NCI-H2227 treated with DMSO at 0.1 percent for 48 hours (cell line): ENCODE measurements at places on chromosomes 16 and 17.

- DNase-seq = no peak
These were observed 42.1 kb downstream of the IKZF3 start for GRCh38 chr17:39822051-39822451.

DNA sequence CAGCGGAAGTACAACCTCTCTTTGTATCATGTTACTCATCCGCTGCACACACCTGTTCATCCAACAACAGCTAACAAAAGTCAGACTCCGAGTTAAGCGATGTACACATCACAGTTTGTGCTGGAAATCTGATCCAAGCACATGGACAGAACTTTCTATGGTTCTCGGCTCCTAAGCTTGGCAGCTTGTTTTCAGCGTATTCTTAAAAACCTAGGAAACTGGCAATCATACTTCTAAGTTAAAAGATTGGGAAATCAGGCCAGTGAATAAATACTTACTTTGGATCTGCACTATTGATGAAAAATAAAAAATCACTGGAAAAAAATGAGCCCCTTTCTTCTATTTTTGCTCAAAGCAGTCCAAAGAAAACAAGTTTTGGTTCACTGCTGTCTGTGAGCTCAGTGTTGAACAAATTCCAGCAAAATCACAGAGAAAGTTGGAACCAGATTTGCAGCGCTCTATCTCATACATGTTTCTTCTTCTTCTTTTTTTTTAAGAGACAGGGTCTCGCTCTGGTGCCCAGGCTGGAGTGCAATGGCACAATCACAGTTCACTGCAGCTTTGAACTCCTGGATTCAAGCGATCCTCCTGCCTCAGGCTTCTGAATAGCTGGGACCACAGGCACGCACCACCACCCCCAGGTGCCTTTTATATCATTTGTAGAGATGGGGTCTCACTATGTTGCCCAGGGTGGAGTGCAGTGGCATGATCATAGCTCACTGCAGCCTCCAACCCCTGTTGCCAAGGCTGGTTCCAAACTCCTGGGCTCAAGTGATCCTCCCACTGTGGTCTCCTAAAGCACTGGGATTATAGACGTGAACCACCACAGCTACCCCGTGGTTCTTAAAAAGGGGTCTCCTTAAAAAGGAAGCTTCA is 71.6 kb upstream of the CREBBP start:
- no peak for DNase-seq

DNA sequence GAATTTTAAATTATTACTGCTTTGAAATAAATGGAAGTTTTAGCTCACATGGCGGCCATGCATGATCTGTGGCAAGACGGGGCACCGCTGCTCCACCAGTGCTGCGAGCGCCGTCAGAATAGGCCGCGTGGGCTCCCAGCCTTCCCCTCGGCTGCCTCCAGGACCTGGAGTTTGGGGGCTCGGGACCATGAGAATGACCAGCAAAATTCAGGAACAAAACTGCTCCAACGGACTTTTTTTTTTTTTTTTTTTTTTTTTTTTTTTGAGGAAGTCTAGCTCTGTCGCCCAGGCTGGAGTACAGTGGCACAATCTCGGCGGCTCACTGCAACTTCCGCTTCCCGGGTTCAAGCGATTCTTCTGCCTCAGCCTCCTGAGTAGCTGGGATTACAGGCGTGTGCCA is 38.3 kb upstream of the AKAP1 start:
- no peak for DNase-seq

DNA sequence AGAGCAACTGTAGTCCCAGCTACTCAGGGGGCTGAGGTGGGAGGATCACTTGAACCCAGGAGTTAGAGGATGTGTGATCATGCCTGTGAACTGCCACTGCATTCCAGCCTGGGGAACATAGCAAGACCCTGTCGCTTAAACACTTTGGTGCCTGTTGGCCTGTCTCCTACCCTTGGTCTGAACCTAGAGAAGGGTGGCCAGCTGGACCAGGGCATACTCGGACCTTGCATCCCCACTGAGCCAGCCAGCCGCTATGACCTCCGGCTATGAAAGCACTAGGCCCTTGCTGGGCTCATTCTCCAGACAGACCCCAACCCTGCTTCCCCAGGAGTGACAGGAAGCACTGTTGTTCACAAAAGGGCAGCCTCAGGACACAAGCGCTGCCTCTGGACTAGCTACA is 4.6 kb downstream of the IFT20 start:
- no peak for DNase-seq

DNA sequence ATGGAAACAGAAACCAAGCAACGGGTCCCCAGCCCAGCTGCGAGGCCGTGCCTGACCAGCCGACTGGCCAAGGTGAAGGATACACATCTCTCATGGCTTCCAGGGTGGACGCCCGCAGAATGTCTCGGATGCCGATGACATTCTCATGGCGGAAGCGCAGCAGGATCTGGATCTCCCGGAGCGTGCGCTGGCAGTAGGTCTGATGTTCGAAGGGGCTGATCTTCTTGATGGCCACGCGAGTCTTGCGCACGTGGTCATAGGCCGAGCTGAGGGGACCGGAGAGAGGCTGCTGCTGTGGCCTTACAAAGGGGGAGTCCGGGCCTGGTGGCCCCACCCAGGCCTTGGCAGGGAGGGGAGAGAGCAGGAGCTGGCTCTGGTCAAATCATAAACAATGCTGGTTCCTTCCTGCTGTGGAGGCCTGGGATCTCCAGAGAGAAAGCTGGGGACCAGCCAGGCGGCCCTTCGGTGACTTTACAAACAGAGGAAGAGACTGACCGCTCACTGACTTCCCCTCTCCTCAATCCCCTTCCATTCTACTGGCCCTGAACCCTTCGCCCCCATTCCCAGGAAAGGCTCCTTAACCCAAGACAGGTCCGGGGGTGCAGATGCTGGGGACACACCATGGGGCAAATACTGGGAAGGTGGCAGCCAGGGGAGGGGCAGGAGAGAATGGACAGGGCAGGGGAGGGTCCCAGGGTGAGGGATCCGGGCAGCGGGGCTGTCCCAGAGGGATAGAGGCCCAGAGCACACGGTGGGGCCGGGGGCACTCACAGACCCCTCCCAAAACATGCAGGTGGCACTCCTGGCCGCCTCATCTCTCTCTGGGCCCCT is 1.1 kb downstream of the MAPK3 start:
- no peak for DNase-seq

DNA sequence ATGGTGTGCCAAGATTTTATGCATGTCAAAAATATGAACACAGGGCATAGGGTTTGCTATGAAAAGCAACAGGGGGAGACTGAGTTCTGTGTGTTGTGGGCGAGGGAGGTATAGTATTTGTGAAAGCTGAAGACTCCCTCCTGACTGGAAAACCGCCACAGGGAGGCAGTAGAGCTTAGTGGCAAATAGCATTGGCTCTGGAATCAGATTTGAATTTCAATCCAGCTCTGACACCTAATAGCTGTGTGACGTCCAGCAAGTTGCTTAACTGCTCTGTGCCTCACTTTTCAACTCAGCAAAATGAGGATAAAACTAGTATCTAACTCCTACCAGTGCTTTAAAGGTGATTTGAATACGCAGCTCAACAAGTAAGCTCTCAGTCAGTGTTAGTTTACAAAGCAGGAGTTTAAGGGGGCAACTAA is 22.0 kb downstream of the KPNA2 start:
- DNase-seq = no peak

DNA sequence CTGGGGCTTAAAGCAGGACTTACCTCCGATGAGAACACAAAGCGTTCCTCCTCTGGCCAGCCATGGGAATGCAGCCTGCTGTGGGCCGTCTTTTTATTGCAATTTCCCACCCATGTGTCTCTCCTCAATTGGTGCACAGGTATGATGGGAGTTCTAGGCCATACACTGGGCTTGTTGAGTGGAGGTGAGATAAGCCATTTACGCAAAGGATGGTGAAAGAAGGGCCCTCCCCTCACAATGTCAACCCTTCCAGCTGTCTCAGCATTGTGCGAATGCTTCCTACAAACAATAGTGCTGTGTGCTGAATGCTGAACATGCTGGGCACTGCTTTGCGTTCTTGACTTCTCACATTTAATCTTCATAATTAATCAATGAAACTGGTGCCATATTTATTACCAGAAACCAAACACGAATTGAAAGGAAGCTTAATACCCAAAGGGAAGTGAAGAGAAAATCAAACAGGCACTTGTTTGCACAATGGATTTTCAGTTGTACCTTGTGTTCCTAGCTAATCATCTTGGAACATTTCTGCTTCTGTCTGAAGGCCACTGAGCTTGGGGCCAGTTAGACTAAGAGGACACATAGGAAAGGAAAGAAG is at the start of gene GP2:
GP2 (minus strand) TSS at position 70 of the 598 bp plus-strand sequence. CDS start 1,082 bp downstream, outside the sequence.
- no peak for DNase-seq

GRCh38 chr17:39139161-39139511 is 12.3 kb downstream of the PLXDC1 start:
- no peak for DNase-seq

GRCh38 chr17:80132906-80133625 is 13.9 kb downstream of the EIF4A3 start:
- no peak for DNase-seq

DNA sequence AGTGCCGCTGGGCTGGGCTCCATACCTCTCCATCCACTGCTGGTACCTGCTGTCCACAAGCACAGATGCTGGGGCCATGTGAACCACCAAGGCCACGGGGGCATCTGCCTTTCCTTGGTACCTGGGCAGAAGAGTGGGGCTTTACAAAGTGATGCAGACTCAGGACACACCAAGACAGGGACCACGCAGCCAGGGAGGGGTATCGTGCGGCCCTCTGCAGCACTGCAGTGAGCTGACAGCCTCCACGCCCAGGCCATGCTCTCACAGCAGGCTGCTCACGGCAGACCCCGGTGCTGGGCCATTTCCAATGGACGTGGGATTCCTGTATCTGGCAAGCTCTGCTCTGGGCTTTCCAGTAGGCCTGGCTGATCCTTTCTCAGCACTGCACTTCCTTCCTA is 14.4 kb downstream of the ELAC2 start:
- DNase-seq = no peak
